Activated CD8-positive, alpha-beta memory T cell treated with anti-CD3 and anti-CD28 coated beads for 1 hour (primary cell): ENCODE measurements at places on chromosomes 3 and 15.
A peak's percentile ranks its signal among the peaks of the same experiment; 100 is the strongest.

DNA sequence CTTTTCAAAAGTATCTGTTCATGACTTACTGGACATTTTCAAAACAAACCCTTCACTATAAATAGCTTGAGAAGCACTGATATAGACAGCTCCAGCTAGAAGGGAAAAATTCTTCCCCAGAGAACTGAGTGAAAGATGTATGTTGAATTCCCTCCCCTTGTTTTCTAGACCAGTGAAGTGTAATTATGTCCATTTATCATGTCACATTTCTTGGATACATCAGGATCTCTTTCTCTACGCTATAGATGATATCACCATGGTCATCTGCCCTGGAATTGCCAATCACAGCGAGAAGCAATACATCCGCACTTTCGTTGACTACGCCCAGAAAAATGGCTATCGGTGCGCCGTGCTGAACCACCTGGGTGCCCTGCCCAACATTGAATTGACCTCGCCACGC is 66.3 kb downstream of the RLBP1 start:
- DNase-seq, result no peak

GRCh38 chr3:72224804-72225509 is 440.0 kb upstream of the PROK2 start:
- no peak for DNase-seq

DNA sequence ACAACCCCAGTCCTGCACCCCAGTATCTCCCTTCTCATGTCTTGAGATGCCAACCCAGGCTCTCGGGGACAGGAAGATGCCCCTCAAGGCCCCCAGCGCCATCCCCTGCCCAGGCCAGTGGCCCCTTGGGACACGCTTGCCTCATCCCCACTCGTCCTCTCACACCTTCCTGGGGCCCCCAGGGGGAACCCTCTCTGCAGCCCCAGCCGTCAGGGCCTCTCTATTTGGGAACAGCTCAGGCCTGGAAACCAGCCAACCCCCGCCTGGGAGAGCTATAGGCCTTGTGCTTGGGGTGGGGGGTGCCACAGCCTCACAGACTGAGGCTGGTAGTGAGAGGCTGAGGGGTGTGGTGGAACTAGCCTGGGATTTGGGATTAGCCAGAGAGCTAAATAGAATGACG is 7.8 kb downstream of the LINGO1 start:
- DNase-seq, result no peak

- DNase-seq, result peak; percentile 22
Observed at GRCh38 chr15:73897441-73898261, 24.3 kb downstream of the TBC1D21 start.

GRCh38 chr3:127423856-127424765 is 136.3 kb upstream of the PRR20G start:
- no peak for DNase-seq

DNA sequence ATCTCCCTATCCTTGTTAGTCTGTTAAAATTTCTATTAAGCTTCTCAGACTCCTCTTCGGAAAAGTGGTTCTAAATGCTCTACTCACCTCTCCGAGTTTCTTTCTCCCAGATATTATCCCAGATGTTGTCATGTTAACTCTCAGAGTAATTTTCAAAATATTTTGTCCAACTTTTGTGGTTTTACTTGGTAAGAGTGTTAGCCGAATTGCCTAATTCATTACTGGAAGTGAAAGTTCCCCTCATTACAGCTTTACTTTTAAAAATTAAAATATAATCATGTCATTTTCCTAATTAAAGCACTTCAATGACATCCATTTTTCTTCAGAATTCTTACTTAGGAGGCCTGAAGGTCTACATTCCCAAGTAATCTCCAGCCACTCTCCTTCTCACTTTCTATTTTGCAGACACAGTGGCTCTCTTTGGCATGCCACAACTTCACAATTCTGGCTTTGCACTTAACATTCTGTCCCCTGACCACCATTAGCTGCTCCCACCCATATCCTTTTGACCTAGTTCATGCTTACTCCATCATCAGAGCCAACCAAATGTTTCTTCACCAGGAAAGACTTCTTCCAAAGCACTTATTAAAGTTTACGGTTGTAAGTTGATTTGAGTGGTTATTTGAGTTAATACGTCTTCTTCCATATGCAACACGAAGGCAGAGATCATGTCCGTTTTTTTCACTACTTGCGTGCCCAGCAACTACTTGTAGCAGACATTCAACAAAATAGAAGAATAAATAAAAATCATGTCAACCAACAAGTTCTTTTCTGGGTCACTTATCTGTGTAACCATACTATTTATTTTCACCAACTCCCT is 10.2 kb upstream of the TIPARP start:
- DNase-seq, result no peak

DNA sequence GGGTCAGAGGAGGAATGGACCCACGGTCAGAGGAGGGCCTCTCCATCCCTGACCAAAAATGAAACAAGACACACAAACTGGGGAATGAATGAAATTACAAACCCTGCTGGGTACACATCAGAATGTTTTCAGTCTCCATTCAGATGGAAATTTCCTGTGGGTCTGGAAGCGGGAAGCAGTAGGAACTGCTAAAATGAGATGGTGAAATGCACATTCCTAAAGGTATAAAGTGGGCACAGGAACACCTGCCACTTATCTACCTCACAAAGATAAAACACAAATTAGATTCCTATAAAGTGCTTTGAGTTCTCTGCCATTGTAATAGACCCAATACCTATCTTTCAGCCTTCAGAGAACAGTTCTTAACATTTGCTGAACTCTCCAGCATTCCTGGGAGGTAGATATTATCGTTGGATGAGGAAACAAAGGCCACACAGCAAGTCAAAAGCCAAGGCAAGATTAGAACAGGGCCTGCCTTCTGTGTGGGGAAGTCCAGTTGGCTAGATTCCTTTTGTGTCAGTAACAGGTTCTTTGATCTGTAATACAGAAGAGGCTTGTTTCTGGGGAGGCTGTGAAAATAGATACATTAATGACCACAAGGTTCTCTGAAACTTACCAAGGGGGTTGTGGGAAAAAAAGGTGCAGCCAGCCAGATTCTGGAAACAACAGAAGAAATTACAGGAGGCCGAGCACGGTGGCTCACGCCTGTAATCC is 98.4 kb downstream of the IGF2BP2 start:
- DNase-seq, result no peak

GRCh38 chr15:57881361-57881760 is 174.8 kb downstream of the POLR2M start:
- DNase-seq, result no peak

DNA sequence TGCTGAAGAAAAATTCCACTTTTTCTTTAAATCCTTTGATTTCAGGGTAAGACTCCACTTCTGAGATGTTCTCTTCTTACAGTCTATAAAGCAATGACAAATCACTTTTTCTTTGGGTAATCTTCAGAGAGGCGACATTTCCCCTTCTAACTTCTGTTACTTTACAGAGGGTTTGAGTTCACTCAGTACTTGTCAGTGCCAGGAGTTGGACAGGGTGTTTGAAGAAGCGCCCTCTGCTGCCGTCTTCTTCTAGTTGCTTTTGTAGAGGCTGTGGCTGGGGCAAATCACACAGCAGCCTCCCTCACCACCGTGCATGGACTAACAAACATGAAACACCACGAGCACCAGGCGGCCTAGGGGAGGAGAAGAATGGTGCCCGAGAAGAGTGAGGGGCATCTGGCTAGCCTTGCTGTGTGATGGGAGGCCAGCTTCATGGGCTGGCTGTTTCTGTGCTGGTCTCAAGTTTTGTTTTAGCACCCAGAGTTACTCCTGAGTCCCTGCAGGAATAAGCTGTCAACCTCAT is at the start of gene CD80:
CD80 (minus strand) TSS at position 174 of the 523 bp plus-strand sequence. CDS start 1,886 bp downstream, outside the sequence.
- DNase-seq, result no peak

GRCh38 chr3:73177827-73178226 is 116.4 kb downstream of the EBLN2 start:
- no peak for DNase-seq

DNA sequence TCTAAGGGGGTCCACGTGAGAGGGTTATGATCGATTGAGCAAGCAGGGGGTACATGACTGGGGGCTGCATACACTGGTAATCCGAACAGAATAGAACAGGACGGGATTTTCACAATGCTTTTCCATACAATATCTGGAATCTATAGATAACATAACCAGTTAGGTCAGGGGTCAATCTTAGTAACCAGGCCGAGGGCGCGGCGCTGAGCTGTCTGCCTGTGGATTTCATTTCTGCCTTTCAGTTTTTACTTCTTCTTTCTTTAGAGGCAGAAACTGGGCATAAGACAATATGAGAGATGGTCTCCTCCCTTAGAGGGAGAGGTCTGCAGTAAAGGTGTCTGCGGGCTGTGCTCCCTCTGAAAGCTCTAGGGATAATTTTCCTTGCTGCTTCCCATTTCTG is 261.3 kb downstream of the XXYLT1 start:
- DNase-seq, result no peak

GRCh38 chr15:93501946-93502345 is 412.9 kb upstream of the RGMA start:
- DNase-seq, result no peak

DNA sequence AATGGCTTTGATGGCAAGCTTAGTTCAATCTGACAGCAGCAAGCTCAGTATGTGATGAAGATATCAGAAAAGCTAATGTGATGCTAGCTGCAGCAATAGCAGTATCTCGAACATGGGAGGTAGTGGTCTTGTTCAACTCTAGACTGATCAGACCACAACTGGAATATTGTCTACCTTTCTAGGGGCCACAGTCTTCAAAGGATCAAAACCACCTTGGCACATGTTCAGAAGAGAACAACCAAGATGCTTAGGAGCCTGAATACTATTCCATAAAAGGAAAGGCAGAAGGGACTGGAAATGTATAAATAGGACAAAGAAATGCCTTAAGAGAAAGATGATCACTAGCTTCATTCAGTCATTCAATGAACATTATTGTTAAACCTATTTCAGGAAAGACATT is 2.3 kb downstream of the C3orf70 start:
- no peak for DNase-seq

DNA sequence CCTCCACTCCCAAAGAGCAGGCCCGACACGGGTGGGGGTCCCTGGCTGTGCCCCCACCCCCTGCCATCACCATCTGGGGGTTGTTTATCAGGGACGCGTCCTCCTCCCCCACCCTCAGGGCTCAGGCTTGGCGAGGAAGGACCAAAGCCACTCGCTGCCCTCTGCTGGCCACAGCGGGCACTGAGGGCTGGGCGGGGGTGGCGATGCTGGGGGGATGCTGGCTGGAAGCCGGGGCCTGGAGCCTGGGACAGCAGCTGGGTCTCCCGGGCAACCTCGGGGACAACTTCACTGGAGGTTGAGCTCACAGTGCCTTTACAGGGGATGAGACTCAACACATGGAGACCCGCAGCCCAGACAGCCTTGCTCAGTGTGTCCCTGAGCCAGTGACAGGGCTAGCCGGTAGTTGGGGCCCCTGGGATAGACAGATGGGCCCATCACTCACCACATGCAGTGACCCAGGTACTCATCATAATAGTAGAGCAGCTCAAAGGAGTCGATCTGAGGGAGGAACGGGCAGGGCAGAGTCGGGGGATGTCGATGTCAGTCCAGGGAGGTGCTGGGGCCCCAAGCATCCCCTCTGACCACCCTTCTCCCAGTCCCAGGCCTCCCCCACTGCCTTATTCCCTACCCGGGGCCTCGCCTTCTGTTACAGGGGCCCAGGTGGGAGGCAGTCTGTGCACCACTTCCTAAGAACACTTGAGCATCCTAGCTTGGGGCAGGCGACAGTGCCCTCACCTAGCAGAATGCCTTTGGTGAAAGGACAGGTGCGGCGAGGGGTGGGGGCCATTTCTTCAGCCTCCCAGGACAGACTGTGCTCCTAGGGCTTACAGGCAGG is 5.9 kb upstream of the CALML4 start:
- DNase-seq, result peak; percentile 32

DNA sequence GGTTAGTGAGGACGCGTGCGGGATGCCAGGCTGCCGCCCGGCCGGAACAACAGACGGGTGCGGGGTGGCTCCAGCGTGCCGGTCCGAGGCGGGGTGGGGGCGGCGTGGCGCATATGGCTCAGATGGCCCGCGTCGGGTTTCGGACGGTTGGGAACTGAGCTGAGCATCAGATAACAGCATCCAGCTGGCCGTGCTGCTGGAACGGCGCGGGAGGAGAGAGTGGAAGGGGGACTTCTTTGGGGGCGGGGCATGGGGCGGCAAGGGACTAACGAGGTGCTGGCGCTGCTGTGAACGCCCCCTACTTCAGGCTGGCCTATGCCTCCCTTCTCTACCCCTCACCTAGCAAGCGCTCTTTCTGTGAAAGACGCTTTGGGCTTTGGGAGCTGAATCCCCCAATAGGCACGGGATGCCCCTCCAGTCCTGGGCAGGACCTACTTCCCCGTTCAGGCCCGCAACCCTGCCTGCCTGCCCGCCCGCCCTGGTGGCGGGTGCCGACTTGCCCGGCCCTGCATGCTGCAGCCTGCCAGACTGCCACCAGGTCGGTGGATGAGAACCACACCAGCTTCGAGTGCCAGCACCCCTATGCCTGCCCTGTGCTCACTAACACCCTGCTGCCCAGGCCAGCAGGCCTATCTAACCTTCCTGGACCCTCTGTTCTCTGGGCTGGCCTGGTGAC is 542 bp downstream of the INKA1 start:
- DNase-seq, result no peak

DNA sequence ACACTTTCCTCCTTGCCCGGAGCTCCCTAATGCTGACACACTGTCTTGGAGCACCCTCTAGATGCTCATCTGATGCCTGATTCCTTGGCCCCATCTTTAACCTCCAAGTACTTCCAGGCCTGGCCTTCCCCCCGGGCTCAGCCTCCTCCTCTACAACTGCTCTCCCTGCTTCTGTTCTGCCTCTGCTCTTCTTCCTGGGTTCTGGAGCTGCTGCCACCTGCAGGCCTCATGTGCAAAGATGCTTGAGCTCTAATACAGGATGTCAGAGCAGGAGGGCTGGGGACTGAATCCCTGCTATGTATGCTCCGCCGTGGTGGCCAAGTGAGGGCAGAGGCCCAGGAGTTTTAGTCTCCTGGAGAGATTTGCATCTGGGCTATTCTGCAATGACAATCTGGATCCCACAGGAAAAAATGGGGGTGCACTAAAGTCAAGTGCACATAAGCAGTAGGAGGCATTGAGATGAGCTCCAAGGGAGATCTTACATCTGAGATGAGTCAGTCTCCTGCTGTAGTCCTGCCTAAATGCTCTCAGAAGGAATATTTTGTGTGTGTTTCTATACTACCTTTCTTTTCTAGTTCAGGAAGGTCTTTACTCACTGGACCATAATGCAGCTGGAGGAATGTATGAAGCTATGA is 296.3 kb downstream of the UACA start:
- DNase-seq, result peak; percentile 23

DNA sequence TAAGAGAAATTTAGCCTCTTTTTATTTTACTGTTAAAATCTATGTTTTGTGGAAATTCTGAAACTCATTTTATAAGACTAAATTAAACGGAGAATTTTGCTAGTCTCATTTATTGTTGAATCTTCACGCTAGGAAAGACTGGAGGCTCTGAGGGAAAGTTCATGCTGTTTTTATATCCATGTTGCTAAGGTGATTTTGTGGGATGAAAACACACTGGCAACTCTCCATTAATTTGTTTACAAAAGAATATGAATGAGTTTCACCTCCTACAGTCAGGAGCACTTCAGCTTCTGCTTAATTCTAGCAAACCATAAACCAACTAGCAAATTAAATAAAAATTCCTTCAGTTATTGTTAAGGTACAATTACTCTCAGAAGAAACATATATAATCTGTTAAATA is 195.4 kb downstream of the RAP2B start:
- DNase-seq, result no peak

GRCh38 chr15:51401872-51402517 is 60.5 kb downstream of the GLDN start:
- DNase-seq, result no peak
